ENCODE measurements at places on chromosomes 12 and 14.

GRCh38 chr12:68451261-68452077, 119.3 kb upstream of the MDM1 start:
- DNase-seq = no peak

DNA sequence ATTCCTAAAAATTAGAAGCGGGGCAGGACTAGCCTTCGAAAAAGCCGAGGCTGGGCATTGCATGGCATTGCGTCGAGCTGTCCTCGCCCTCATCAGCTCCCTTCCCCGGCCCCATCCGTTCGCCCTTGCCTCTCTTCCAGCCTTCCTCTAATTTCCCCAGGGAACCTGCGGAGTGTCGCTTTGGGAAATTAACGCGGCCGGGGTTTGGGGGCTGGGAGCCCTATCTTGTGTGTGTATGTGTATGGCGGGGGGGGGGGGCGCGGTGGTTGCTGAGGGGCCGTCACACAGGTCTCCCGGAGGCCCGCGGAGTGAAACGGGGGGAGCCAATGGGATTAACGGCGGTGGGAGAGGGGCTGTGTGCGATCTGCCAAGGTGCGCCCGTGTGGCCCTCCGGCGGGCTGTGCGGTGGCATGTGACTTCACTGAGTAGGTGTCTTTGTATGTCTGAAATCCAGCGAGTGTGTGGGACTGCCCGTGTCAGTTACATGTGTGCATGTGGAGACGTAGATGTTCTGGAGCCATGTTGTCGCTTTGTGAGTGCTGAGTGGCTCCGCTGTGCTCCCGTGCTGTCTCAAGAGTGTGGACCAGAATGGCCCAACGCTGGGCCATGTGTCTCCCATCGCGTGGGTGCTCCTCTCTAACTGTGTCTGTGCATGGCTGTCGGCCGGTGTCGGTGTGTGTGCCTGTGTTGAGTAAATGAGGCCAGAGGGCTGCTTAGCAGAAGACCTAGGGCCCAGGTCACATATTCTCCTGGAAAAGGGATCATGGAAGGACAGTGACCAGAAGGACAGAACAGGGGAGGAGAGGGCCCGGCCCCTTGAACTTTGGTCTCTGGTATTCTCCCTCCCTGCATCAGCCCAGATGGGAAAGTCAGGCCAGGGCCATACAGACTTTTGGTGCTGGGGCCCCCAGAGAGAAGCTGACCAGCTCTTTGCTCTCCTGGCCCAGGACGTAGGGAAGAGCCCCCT, 1.5 kb downstream of the PTMS start:
- no peak for DNase-seq

DNA sequence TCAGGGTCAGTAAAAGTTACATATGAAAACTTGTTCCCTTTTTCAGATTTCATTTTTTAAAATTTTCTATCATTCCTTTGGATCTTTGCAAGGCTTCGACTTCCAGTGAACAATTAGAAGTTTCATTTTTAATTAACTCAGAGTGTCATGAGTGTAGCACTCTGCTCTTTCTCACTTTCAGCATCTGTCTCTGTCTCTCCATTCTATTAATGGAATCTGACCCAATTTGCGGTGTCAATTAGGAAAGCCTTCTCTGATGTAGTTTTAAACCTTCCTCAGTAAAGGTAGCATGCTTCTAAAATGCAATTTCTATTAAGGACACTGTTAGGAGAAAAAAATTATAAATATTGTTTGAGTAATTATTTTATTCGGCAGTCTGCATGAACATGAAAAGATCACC, 68.3 kb downstream of the SLC38A1 start:
- DNase-seq = no peak

GRCh38 chr14:92551044-92551841, 37.7 kb downstream of the RIN3 start:
- DNase-seq = no peak

DNA sequence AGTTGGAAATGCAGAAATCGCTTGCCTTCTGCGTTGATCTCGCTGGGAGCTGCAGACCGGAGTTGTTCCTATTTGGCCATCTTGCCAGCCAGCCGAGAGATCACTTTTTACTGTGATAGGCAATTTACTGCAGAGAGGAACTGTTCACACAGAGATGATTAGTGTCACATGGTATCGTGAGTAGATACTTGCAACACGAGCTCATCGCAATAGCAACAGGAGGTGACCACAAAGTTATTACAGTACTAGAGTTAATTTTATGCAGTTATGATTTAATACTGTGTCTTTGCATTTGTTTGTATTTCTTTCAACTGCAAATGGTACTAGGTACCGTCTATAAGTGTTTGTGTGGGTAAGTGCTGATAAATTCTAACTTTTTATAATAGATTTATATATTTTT, 27.8 kb downstream of the NOPCHAP1 start:
- no peak for DNase-seq

DNA sequence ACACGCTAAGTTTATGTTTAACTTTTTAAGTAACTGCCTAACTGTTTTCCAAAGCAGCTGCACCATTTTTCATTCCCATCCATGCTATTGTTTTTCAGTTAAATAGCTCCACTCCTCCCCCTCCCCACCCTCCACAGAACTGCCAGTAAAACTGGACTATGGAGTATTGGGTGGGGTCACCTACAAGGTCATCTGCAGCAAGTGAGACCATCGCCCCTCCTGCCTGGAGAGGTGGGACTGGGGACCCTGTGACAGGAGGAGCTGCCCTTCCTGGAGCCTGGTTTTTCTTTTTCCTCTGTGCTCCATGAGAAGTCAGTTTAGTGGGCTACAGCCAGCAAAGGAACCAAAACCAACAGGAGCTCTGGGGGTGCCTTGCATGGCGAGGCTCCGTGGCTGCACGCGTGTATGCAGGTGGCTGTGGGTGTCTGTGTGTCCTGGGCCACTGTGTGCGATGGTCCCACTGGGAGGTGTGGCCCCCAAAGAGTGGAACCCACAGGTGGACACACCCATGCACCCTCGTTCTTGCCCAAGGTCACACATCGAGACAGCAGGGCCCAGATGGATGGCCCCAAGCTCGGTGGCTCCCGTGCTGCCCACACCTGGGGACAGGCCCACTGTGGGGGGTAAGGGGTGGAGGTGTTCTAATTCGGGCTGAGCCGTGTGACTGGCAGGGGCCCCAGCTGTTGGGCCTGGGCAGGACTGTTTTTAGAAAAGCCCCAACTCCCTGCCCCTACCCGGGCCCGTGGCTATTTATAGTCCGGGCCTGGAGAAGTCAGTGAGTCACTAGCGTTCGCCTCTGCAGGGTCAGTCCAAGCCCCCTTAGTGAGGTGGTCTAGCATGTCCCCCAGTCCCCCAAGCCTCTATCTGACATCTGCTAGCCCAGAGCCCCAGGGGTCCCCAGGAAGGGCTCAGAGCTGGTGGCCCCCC, 2.3 kb upstream of the ADSS1 start:
- DNase-seq = no peak

- peak; percentile 38 for DNase-seq
Measured at GRCh38 chr12:71840231-71840847, 780 bp downstream of the TBC1D15 start.

All from T-cell (primary cell).